Right ventricle myocardium superior (tissue), 1 donor: ENCODE measurements at places on chromosomes 16 and 17.

GRCh38 chr17:8708025-8708461, 36.6 kb downstream of the CCDC42 start:
- DNase-seq, result no peak

- peak; percentile 82 for DNase-seq
Observed at GRCh38 chr17:9104370-9105041, 83.2 kb downstream of the NTN1 start.

GRCh38 chr16:4180511-4180910, 61.4 kb downstream of the SRL start:
- DNase-seq, result no peak

DNA sequence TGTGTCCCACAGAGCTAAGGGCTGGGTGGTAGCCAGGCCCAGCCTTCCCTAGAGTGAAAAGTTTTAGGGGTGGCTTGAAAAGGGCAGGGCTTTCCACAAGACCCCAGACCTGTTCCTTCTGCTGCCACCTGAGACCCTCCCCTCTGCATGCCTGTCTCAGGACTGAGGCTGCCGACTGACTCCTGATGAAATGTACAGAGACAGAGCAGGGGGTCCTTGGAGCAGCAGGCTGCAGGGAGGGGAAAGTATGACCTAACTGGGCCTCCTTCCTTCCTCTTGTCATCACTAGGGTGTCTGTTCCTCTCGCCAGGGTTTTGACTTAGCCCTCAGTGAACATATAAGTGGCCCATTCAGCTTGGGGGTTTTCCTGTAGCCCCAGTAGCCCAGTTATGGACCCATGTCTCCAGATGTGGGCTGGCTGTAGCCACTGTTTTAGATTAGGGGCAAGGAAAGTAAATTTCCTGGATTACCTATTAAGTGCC, 14.9 kb upstream of the NFATC3 start:
- DNase-seq, result no peak

DNA sequence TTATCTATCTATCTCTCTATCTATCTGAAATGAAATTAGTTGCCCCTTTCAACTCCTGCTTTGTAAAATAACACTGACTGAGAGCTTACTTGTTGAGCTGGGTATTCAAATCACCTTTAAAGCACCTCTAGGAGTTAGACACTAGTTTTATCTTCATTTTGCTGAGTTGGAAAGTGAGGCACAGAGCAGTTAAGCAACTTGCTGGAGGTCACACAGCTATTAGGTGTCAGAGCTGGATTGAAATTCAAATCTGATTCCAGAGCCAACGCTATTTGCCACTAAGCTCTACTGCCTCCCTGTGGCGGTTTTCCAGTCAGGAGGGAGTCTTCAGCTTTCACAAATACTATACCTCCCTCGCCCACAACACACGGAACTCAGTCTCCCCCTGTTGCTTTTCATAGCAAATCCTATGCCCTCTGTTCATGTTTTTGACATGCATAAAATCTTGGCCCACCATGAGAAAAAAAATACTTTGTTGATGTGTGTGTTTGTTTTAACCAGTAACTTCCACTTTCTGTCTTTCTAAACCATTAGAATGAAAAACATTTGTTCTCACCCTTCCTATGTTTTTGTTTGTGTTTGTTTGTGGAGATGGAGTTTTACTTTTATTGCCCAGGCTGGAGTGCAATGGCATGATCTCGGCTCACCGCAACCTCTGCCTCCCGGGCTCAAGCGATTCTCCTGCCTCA, 74.8 kb upstream of the SMURF2 start:
- no peak for DNase-seq

GRCh38 chr16:3112058-3112880, at the start of gene ZNF205:
ZNF205 (plus strand) TSS chr16:3112586; CDS start chr16:3113431, 845 bp downstream.
- DNase-seq, result peak; percentile 83

- no peak for DNase-seq
Observed at GRCh38 chr17:8696426-8696825, 48.2 kb downstream of the CCDC42 start.

DNA sequence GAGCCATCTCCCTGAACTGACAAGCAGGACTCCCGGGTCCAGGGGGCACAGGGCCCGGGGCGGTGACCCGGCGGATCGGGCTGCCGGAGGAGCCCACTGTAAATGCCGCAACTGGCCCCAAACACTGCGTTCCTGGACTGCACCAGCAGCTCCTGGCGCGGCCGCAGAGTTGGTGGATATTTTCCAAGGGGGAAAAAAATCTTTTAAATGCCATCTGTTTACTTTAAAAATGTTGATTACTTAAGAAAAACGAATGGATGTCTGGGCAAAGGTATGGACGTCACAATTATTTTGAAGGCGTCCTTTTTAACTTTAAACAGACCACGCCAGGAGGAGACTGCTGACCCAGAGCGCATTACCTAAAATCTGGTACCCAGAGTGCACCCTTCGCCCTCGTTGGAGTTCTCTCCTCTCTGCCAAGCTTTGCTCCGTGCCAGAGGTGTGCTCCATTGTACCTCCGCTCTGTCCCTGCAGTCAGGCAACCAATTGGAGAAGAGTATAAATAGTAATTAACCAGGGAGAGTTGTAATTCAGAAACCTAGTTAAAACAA, 3.4 kb downstream of the HS3ST3B1 start:
- no peak for DNase-seq

GRCh38 chr16:1552129-1552528, 18.7 kb downstream of the TMEM204 start:
- DNase-seq, result no peak

GRCh38 chr17:17582372-17582771, 9.1 kb downstream of the PEMT start:
- no peak for DNase-seq

GRCh38 chr16:84603140-84603816, 14.6 kb downstream of the COTL1 start:
- DNase-seq, result peak; percentile 92

DNA sequence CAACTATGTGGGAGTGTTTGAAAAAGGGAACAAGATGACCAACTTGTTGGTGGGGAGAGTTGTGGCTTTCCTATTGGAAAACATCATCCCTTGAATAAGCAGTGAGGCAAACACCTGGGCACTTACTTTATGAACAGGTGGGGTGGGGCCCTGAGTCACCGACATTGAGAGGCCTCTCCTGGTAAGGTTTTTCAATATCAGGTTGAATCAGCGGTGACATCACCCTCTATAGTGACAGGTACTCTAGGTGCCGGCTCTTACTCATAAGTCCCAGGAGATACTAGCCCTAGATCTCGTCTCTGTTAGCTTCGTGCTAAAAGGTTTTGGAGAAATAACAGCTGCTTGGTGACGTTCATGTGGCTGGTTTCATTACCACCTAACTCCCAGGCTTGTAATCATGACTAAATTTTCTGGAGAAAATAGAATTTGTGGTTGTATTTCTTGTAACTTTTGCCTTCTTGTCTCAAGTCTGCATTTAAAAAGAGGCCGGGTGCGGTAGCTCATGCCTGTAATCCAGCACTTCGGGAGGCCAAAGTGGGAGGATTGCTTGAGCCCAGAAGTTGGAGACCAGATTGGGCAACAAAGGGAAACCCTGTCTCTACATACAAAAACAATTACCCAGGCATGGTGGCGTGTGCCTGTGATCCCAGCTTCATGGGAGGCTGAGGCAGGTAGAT, 19.3 kb downstream of the CDH1 start:
- no peak for DNase-seq

- DNase-seq, result peak; percentile 86
Observed at GRCh38 chr17:44279666-44280391, 11.9 kb upstream of the SLC4A1 start.

- no peak for DNase-seq
Observed at GRCh38 chr17:15917438-15918027, 27.4 kb upstream of the ADORA2B start.

- DNase-seq, result no peak
Observed at GRCh38 chr16:7382521-7382920, 49.9 kb downstream of the RBFOX1 start.

DNA sequence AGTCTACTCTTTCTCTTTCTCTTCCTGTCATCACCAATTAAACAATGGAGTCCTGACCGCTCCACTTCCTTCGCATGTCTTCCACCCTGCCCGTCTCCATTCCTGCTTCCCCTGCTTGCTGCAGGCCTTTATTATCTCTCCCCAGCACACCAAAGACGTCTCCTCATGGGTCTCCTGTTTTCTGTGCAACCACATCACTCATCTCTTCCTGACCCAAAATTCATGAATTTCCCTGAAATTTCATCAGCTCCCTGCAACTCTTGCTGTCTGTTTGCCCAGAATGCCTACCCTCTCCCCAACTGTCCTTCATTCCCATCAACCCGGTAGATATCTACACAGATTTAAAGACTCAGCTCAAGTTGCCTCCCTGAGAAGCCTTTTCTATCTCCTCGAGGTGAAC, 76.7 kb upstream of the ALOX12 start:
- no peak for DNase-seq

GRCh38 chr17:33390479-33391176, 97.5 kb upstream of the ASIC2 start:
- no peak for DNase-seq

- no peak for DNase-seq
Observed at GRCh38 chr17:83053739-83054451, 25.5 kb upstream of the METRNL start.

DNA sequence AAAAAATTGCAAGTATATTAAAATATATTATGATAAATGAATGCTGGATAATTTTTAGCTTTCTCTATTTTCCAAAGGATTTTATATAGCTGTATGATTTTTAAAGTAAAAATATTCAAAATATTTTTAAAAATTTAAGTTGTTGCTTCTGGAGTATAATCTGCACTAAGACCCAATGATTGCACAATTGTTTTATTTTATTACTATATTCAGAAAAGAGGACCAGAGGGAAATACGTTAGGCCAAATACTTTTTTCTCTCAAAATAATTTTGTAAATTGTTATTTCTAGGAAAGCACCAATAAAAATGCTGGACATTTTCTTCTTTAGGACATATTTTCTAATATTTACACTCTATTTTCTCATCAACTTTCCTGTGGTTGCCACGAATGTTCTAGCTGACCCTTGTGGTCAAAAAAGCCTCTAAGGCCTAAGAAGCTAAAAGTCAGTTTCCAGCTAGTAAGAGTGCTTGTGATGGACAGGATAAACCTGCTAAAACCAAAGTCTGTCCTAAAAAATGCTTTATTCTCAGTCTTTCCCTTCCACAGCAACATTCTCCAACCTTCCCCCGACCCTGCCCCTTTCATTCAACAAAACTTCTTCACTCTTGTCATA, 31.2 kb downstream of the MMD start:
- DNase-seq, result no peak

- DNase-seq, result no peak
Observed at GRCh38 chr17:44917456-44917855, 2.2 kb upstream of the GFAP start.

DNA sequence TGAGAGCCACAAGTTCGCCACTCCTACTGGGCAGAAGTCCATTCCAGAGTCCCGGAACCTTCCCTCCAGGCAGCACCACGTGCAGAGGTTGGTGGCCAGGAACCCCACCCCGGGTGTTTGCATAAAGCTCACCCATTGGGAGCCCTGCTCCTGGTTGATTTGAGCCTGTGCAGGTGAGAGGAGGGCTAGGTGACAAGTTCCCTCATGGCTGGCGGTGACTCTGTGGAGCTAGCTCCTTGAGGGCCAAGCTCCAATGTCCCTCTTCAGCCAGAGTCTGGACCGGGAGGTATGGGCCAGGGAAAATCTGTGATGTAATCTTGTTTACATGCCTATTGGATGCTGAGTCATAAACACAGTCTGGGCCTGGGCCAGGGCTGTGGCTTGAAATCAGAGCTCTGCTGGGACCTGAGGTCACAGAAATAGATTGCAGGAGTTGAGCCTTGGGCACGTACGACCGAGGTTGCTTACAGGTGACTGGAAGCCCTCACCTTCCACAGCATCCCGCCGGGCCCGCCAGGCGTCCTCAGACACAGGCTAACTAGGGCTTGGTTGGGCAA, 118.9 kb downstream of the AATF start:
- DNase-seq, result peak; percentile 47

- DNase-seq, result peak; percentile 79
Observed at GRCh38 chr17:2172077-2172851, 117.4 kb downstream of the HIC1 start.

- DNase-seq, result peak; percentile 32
Observed at GRCh38 chr17:3558603-3559269, 1.1 kb upstream of the TRPV3 start.

DNA sequence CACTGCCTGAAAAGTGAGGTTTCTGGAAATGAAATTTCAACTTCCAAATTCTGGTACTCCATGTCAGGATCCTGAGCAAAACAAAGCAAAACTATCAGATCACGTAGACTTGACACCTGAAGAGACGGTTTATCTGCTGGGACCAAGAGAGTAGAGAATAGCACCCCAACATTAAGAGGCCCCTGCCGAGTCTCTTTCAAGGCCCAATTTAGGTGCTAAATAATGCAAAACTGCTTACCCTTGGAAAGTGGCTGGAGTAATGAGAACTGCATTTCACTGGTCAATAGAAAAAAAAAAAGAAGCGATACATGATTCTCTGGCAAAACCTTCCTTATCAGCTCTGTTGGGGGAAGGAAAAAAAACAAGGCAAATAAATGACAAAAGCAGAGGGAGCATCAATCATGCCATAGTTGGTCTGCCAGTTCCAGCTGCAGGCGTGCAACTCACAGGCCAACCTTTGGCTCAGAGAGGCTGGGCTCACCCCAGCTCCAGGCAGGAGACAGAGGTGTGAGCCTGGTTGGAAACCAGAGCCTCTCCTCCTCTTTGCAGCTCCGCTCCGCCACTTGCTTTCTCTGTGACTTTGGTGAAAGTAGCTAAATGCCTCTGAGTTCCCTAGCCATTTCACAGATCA, 595.2 kb downstream of the TOX3 start:
- DNase-seq, result no peak

DNA sequence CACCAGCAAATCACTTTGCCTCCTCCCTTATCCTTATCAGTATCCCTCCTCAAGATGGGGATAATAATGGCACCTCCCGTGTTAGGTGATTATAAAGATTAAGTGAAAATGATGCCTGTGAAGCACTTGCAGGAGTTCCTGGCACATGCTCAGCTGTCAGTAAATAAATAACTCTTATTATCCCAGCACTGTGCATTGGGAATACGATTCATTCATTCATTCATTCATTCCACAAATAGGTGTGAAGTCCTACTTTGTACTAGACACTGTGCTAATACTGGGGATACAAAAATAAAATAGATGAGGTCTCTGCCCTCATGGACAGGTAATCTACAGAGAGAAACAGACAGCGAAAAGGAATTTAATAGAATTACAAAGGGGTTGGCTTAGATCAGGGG, 2.0 kb downstream of the XYLT2 start:
- no peak for DNase-seq

DNA sequence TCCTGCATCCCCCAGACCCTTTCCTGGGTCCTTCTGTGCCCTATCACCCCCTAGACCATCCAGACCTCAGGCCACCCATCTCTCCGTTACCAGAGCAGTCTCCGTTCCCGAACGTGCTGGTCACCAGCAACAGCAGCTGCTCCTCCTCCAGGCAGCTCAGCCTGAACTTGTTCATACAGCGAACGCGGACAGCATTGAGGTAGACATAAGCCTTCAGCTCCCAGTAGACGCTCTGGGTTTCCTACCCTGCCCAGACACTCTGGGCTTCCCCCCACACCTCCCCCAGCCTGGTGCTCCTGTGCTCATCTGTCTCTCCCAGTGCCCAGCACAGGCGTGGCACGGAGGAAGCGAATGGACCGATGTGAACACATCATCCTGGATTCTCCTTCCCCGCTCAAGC, 41.6 kb upstream of the RNFT1 start:
- no peak for DNase-seq
